ENCODE measurements at places on chromosomes 3 and 15.

DNA sequence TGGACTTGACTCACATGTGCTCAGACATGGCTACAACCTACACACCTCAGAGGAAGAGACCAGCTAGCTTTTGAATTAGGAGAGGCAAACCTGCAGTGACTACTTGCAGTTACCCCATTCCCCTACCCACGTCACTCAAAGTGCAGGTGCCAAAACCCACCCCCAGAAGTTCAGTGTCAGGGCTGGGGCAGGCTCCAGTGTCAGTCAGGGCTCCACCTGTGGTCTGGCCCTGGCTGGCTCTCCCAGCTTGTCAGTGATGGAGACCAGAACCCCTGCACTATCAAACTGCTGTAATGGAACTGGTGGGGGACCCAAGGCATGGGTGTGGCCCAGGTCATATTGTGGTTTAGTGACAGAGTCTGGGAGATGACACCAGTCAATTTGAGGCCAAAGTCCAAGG lies 32.6 kb upstream of the SLC41A3 start:
- no peaks in the 10 kb centered on the region for H3K36me3 ChIP-seq
- no peaks in the 10 kb centered on the region for H3K27me3 ChIP-seq
- no peak for DNase-seq
- no peaks in the 10 kb centered on the region for H3K4me1 ChIP-seq

- H3K27ac ChIP-seq, result no peak overlapping the region
- no peaks in the 10 kb centered on the region for H3K36me3 ChIP-seq
These were observed 2.0 kb downstream of the MECOM start for GRCh38 chr3:169661361-169662131.

DNA sequence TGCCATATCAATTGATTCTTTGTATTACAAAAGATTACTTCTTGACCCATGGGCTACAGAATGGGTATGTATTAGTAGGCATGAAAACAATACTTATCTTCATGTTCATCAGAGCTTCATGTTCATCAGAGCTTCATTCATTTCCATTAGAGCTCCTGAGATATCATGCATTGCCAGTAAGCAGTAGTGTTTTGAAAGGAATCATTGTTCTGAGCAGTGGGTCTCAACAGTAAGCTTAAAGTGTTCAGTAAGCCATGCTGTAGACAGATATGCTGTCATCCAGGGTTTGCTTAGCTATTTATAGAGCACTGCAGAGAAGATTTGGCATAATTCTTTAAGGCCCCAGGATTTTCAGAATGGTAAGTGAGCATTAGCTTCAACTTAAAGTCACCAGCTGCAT lies 596.1 kb downstream of the ZNF385D start:
- no peak overlapping the region for H3K27ac ChIP-seq
- no peaks in the 10 kb centered on the region for H3K36me3 ChIP-seq
- no peaks in the 10 kb centered on the region for H3K4me1 ChIP-seq
- no peak overlapping the region for H3K4me3 ChIP-seq
- H3K27me3 ChIP-seq, result no peaks in the 10 kb centered on the region

- H3K27ac ChIP-seq, result no peak overlapping the region
- H3K4me3 ChIP-seq, result no peak overlapping the region
- no peaks in the 10 kb centered on the region for H3K27me3 ChIP-seq
- H3K36me3 ChIP-seq, result no peaks in the 10 kb centered on the region
- DNase-seq, result no peak
These were observed 63.1 kb downstream of the PRKAR2A start for GRCh38 chr3:48784426-48785120.

DNA sequence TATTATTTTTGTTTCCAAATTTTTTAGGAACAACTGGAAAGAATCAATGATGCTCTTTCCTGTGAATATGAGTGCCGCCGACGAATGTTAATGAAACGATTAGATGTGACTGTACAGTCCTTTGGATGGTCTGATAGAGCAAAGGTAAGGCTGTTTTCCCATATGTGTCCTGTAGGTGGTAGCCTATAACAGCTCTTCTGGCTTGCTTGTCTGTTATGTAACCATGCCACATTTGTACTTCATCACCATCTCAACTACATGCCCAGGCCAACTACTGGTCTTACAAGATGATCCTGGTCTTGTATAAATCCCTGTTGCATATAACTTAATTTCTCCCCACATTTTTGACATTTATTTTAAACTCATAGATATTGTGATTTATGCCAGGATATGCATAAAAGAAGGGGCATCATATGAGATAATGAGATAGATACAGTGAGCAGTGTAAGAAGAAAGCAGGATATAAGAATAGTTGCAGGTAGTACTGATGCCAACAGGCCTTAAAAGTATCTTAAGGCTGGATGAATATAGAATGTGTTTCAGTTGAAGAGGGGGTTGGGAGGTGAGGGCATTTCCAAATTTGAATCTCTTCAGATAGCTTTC lies 20.3 kb downstream of the FAM98B start:
- no peaks in the 10 kb centered on the region for H3K4me1 ChIP-seq
- no peak overlapping the region for H3K4me3 ChIP-seq
- DNase-seq, result peak; percentile 42

GRCh38 chr3:55352668-55353067 lies 134.4 kb downstream of the WNT5A start:
- DNase-seq, result no peak
- no peaks in the 10 kb centered on the region for H3K36me3 ChIP-seq
- no peaks in the 10 kb centered on the region for H3K27me3 ChIP-seq
- no peaks in the 10 kb centered on the region for H3K4me1 ChIP-seq

DNA sequence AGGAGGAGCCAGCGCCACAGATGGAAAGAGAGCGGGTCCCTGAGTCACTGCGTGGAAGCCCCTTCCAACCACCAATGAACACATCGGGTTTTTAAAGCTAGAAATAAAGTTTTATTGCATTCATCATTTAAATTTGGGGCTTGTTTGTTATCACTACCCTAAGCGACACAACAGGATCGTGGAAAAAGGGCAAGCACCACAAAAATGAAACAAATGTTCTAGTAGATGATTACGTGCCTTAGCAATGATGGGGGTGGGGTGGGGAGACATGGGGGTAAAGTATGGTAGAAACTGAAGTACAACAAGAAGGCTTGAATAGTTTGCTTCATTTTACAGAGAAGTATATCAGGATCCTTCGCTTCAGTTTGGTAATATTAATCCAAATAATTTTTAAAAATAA lies 221.6 kb upstream of the ATP10A start:
- H3K4me3 ChIP-seq, result no peak overlapping the region
- no peak overlapping the region for H3K27ac ChIP-seq
- no peak for DNase-seq
- H3K27me3 ChIP-seq, result no peaks in the 10 kb centered on the region
- H3K36me3 ChIP-seq, result no peaks in the 10 kb centered on the region

- no peak overlapping the region for H3K4me3 ChIP-seq
- H3K27ac ChIP-seq, result no peak overlapping the region
- no peak for DNase-seq
These were observed 39.0 kb downstream of the CHAC1 start for GRCh38 chr15:40992241-40992741.

DNA sequence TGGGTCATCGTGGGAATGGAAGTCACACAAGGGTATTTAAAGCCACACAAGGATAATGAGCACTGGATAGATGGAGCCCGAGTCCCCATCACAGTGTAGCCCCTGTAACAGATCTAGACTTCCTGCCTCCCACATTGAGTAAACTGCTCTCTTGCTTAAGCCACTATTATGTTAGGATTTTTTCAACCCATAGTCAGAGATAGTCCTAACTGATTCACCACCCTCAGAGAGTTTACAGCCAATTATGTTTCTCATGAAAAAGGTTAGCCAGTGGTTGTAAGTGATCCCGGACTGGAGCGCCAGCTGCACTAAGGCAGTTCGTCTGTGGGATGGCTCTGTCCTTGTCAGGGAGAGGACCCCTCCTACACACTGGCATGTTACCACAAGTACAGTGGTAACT lies 77.0 kb downstream of the KLF13 start:
- no peaks in the 10 kb centered on the region for H3K36me3 ChIP-seq
- peaks cover 11% of the 10 kb centered on the region for H3K4me1 ChIP-seq
- no peak overlapping the region for H3K27ac ChIP-seq
- no peaks in the 10 kb centered on the region for H3K27me3 ChIP-seq

DNA sequence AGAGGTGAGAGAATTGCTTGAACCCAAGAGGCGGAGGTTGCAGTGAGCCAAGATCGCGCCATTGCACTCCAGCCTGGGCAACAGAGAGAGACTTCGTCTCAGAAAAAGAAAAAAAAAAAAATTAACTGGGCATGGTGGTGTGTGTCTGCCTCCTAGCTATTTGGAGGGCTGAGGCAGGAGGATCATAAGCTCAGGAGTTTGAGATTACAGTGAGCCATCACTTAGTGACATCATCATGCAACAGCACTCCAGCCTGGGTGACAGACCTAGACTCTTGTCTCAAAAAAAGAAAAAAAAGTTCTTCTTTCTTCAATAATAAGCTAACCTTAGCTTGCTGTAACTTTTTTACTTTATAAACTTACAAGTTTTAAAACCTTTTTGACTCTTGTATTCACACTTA lies 99.8 kb downstream of the SLMAP start:
- no peak overlapping the region for H3K4me3 ChIP-seq
- no peaks in the 10 kb centered on the region for H3K27me3 ChIP-seq
- DNase-seq, result no peak
- no peaks in the 10 kb centered on the region for H3K4me1 ChIP-seq
- H3K36me3 ChIP-seq, result no peaks in the 10 kb centered on the region
